ENCODE measurements at places on chromosomes 2 and 18.

- DNase-seq = no peak
Measured at GRCh38 chr2:178333851-178334250, 117.1 kb downstream of the PRKRA start.

- no peak for DNase-seq
Measured at GRCh38 chr2:85405201-85406059, 4.7 kb downstream of the CAPG start.

DNA sequence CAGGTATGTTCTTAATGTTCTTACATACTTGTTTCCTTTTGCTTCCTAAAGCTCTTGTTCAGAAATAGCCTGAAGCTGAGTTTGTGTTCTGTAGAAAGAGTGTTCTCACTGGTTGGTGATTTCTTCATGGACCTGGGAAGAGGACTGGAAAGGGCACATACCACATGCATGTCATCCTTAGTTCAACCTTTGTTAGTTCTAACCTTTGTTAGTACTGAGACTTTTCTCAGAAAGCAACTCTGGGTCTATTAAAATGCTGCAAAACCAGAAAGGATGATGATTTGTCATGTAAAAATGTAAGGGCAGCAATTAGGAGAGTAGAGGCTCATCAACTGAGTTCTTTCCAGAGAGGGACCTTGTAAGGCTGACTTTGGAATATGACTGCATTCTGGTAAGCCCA is 2.5 kb upstream of the FAP start:
- DNase-seq = no peak

DNA sequence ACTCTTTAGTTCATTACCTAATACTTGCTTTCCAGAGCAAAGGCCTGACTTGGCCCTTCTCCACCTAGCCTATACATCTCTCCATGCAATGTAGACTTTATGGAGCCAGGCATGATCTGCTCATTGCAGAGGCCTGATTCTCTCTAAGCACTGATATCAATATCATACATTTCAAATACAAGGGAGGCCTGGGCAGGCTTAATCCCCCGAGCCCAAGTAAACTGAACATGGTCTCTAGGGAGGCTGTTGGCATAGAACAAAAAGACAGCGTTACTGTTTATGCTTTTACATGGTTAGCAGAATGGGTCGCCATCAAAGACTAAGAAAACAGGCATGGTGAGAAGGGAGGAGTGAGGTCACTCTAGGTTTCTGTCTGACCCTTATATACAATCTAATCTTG is 695.1 kb downstream of the ZEB2 start:
- no peak for DNase-seq

GRCh38 chr2:143823296-143823695 is 694.1 kb downstream of the ARHGAP15 start:
- no peak for DNase-seq

DNA sequence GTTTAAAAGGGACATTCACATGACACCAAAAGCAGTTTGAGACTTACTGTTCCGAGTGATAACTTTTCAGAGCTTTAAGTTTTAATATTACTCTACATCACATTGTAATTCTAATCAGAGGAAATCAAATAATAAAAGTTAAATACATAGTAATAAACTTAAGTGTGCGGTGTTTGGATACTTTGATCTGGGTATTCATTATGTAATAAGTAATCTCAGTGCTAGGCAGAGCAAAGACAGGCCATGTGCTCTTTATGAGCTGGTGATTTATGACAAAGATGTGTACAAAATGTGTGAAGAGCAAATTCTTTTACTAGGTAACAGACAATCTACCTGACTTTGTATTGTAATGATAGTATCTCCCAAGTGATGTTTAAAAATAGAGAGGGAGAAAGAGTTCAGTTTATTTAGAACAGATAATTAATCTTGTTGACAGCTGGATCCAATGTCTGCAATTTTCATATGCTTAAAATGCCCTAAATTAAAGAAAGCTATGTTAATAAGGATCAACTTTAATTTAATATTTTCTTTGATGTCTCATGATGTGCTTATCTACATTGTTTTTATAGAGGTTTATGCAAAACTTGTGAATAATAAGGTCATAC is 4.4 kb downstream of the CFAP221 start:
- no peak for DNase-seq

GRCh38 chr2:219289537-219290361 is 10.6 kb downstream of the DNAJB2 start:
- peak; percentile 93 for DNase-seq

DNA sequence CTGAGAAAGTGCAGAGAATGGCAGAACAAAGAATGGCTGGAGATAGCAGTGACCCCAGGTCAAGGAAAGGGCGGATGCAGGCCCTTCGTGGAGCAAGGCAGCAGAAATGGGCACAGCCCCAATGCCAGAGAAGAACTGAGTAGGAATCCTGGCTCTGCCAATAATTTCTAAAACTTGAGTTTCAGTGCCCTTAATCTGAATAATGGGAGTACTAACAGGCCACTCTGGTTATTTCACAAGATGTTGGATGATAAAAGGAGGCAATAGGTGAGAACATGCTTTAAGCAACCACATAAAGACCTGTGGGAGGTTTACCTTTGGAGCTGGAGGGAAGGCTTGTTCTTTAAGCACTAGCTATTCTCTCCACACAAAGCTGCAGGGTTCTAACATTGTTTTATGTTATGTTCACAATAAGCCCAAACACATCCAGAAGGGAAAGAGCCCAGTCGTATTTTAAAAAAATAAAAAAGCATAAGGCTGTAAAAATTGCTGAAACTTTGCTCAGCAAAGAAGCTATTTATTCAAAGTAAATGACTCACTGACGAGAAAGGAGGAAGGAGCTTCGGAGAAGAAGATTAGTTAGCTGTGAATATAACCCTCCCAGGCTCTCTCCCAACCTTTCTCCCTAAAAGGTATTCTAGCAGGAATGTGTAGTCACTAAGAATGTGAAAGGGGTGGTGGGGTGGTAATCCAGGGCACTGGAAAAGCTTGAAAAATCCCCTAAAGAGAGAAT is 470.2 kb downstream of the TXNL1 start:
- DNase-seq = no peak

DNA sequence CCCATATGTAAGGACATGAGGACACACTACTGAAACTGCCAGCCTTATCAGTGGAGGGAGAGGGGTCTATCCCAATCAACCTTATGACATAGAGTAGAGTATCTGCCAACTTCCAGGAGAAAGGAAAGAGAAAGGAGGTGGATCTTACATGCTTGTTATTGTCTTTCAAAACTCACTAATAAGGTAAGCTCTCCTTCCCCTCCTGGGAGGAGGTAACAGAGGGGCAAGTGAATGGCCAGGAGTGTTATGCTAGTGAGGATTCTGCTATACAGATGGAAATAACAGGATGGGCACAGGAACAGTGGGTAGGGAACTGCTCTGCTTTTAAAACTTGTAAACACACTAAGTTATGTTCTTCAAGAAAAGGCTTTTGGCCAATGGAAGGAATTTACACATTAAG is 1020.1 kb downstream of the TDRD15 start:
- DNase-seq = no peak

GRCh38 chr2:214201892-214202291 is 209.0 kb upstream of the VWC2L start:
- no peak for DNase-seq

DNA sequence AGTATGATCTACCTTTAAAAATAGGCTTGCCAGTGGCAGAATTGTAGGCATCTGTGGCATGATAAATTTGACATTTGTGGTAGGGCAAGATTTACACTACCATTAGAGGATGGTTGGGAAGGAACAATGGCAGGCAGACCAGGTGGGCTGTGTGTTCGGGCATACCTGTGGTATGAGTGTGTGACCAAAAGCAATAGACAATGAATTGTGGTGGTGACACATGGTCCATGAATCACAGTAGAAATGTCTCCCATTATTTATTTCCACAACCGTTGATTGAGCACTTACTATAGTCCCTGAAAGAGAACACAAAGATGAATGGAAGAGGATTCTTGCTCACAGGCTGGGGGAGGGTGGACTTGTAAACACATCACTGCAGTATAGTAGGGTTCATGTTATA is 29.9 kb upstream of the RUFY4 start:
- no peak for DNase-seq

DNA sequence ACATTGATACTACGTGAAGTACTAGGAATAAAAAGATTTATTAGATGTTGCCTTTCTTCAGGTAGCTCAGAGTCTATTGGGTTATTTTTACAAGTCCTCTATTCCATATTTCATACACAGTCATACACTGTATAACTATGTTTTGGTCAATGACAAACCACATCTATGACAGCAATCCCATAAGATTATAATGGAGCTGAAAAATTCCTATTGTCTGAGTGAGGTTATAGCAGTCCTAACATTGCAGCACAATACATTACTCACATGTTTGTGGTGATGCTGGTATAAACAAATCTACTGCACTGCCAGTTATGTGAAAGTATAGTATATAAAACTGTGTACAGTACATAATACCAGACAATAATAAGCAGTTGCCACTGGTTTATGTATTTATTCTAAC is 595.1 kb downstream of the MBD2 start:
- no peak for DNase-seq

DNA sequence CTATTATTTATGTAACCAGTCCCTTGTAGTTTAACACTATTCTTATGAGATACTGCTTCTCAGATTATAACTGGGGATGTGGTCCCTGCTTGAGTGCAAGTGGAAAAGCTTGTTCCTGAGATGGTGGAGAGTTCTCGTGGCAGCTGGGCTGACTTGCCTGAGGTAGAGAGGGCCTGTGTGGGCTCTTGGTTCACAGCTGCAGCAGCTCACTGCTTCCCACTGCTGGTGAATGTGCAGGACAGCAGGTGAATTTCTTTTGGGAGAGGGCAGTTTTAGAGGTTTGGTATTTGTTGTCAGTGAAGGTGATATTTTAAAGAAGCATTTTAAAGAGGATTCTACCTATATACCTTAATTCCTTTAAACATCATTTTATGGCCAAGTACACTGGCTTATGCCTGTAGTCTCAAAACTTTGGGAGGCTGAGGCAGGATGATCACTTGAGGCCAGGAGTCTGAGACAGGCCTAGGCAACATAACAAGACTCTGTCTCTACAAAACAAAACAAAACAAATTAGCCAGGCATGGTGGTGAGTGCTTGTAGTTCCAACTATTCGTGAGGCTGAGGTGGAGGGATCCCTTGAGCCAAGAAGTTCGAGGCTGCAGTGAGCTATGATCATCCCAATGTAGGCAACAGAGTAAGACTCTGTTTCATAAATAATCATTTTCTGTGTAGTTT is 94.8 kb downstream of the MTA3 start:
- DNase-seq = peak; percentile 76

DNA sequence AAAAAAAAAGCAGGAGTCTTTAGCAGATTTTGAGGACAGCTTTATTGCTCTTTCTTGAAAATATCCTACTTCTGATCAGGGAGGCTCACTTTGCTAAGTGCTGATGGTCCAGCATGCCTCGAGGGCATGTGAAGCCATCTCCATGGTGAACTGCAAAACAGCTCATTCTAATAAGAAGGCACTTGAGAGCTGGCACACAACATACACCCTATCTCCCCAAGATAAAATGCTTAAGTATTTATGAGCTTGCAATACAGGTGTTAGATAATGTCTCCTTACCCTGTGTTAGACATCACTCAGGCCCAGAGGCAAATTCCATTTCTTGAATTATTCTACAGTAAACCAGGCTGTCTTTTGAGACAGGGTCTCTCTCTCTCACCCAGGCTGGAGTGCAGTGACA is 2.7 kb downstream of the ENOSF1 start:
- no peak for DNase-seq

- no peak for DNase-seq
Measured at GRCh38 chr18:43061816-43062215, 53.7 kb downstream of the RIT2 start.

- no peak for DNase-seq
Measured at GRCh38 chr2:36658277-36658748, 38.2 kb upstream of the VIT start.

DNA sequence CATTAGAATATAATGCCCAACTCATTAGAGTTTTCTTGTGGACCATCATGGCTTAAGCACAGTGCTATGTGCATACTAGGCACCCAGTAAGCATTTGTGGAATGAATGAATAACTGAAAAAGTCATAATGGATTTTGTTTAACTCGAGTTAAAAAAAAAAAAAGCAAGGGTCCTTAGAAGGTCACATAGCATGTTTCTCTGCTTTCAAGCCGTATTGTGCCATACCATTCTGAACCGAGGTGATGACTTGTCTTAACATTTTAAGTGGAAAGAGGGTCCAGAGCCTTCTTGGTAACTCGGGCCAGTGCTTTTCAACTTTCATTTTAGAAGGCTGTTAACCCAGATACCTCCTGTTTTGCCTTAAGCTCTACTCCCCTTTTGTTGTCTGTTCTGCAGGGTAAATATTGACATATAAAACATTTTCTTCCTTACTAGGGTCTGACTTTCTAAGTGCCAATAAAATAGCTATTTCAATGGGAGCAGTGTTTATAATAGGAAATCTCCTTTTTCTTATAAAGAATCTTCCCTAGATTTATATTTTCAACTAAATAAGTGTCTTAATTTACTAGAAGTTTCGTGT is 787 bp upstream of the ADGRF3 start:
- DNase-seq = no peak

DNA sequence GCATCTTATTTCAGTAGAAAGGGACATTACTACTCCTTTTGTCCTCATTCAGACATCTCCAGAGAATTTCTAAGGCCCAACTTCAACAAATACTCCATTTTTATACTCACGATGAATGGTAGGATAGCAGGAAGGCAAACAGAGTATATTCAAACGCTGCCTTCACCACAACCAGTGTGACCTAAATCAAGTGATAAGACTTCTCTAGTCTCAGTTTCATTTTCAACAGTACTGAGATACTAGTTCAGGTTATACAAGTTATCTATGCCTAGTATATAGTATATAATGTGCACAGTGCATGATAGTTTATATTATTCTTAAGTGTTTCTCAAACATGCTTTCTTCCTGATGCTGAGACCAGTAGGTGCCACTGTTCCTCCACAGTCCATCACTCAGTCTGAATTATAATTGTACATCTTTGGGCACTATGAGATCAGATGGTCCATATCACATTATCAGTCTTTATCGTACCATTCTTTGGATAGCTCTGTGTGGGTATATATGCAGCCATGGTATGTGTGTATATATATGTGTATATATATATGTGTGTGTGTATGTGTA is 66.3 kb upstream of the RPE start:
- no peak for DNase-seq
